ENCODE measurements at places on chromosomes 1 and 21.
A peak's percentile ranks its signal among the peaks of the same experiment; 100 is the strongest.

GRCh38 chr1:175090780-175091179, 23.1 kb downstream of the TNN start:
- DNase-seq, result no peak

- DNase-seq, result no peak
Observed at GRCh38 chr1:173717238-173717637, 2.5 kb downstream of the KLHL20 start.

GRCh38 chr1:1875932-1876331, 15.0 kb downstream of the GNB1 start:
- no peak for DNase-seq

- no peak for DNase-seq
Observed at GRCh38 chr1:109630898-109631512, 11.4 kb downstream of the AMPD2 start.

DNA sequence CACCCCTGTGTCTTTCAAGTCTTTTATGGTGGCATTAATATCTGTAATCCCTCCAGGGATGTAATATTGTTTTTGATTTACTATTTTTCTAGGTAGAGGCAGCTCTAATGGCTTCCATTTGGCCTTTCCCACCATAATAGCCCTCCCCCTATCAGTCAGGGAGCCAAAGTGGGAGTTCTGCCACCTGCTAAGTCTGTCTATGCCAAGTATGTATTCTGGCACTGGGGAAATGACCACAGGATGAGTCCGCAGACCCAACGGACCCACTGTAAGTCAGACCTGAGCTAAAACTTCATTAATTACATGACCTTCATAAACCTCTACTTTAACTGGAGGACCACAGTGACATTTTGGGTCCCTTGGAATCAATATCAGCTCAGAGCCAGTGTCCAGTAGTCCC, 77.1 kb downstream of the GBP6 start:
- no peak for DNase-seq

DNA sequence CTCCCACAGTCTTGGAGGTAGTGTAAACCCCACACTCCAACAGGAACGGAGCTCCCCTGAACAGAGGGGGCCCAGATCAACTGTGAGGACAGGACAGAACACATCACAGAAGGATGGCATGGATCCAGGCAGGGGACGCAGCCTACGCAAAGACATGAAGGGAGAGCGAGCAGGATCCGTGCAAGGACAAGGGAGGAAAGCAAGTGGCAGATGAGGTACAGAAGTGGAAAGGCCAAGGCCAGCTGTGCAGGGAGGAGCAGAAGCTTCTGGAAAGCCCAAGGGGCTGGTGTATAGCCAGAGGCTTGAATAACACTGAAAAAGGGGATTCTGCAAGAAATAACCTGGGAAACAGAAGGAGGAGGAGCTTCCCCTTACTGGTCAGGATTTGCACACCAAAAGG, 81.2 kb downstream of the SIPA1L2 start:
- DNase-seq, result no peak

DNA sequence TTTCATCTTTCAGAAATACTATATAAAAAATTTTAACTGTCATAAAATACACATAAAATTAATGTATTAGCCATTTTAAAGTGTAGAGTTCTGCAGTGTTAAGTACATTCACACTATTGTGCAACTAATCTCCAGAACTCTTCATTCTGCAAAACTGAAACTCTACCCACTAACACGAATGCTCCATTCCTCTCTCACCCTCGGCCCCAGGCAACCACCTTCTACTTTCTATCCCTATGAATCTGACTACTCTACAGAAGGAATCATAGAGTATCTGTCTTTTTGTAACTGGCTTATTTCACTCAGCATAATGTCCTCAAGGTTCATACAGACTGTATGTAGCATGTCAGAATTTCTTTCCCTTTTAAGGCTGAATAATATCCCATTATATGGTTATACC, 43.4 kb downstream of the LTN1 start:
- DNase-seq, result no peak

DNA sequence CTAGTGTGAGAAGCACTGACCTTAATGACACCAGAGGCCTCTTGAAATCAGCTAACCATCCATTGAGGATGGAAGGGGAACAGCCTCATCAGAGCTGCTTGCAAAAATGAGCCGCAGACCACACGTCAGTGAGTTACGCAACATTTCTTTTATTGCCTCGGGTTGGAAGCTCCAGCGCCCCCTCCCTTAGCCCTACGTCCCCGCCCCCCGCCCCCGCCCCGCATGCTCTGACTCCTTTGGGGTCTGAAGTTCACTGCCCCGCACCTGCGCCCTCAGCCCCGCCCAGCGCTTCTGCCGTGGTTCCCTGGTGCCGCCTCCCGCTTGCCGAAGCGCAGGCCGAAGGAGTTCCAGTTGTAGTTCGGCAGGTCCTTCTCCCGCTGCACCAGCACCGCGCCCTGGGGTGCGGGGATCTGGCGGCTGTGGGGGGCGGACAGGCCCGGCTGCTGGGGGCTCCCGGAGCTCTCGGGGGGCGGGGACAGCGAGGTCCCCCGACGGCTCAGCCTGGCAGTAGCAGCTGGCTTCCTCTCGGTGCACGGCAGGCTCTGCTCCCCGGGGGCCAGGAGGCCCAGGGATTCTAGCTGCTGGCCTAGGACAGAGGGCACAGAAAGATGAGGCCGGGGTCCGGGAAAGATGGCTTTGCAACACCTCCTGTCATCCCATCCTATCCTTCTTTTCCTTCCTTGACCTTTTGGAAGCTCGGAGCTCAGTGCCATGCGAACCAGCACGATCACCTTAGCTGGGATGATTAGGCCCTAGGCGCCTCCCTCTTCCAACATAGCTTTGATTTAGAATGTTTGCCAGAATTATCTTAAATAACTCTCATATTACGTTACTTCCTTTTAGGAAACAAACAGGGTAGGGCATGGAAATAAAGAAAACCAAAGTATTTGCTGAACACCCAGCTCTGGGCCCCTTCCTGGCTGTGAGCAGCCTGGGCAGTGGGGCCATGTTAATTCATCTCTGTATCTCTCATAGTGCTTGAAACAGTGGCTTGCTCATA, 5.8 kb downstream of the KISS1 start:
- no peak for DNase-seq

- no peak for DNase-seq
Observed at GRCh38 chr1:56389813-56390212, 189.6 kb downstream of the PLPP3 start.

- DNase-seq, result peak; percentile 87
Observed at GRCh38 chr1:26336477-26337205, 17.3 kb downstream of the CRYBG2 start.

GRCh38 chr1:51952638-51953037, 37.9 kb downstream of the RAB3B start:
- no peak for DNase-seq

GRCh38 chr1:230622151-230622550, 20.1 kb upstream of the COG2 start:
- no peak for DNase-seq

- DNase-seq, result no peak
Observed at GRCh38 chr1:223815020-223815853, 30.5 kb downstream of the TP53BP2 start.

DNA sequence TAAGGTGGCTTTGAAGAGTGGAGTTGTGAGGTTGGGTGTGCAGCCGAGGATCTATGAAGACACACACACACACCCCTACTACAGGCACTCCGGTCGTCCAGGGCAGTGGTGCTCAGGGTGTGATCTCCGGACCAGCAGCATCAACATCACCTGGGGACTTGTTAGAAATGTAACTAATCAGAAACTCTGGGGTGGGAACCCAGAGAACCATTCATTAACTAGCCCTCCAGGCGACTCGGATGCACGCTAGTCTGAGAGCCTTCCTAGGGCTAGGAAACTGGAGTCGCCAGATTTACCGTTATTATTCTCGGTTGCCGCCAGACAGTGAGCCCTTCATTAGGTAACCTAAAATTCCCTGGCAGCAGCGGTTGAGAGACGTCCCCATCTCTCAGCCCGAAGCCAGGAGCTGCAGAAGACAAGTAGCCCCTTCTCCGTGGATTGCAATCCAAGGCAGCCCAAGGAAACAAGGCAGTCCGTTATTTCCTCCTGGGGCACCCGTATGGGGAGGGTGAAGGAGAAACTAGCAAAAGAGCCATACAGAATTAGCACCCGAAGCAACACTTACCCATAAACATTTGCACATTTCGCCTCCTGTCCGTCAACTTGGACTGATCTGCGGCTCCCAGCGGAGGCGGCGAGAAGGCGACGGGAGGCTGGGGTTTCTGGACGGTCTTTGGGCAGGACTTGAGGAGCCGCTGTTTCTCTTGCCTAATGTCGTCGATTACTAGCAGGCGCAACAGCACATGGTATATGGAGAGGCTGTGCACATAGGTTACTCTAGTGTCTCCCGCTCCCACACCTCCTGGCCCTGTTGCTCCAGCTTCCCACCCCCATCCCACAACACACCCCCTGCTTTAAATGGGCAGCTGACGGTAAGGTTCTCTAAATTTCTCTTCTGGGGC, 2.9 kb upstream of the CCN1 start:
- DNase-seq, result no peak

DNA sequence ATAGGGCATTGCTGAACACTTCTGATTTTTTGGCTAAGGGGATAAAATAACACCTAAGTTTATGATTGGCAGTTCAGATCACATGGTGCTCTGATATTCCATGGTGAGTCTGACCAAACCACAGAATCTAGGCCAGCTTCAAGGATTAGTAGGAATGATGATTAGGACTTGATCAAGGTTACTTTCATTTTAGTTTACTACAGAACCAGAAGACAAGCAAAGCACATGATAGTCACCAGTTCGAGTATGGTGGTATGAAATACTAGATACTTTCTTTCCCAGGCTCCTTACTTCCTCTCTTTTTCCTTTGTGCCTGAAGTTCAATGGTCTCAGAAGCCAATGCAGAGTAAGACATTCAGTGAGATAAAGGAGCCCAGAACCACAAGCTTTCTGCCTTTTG, 26.6 kb downstream of the S100A10 start:
- no peak for DNase-seq

GRCh38 chr1:8461351-8462110, 143.6 kb downstream of the SLC45A1 start:
- DNase-seq, result no peak

- DNase-seq, result no peak
Observed at GRCh38 chr1:147216124-147216523, 9.0 kb downstream of the FMO5 start.

DNA sequence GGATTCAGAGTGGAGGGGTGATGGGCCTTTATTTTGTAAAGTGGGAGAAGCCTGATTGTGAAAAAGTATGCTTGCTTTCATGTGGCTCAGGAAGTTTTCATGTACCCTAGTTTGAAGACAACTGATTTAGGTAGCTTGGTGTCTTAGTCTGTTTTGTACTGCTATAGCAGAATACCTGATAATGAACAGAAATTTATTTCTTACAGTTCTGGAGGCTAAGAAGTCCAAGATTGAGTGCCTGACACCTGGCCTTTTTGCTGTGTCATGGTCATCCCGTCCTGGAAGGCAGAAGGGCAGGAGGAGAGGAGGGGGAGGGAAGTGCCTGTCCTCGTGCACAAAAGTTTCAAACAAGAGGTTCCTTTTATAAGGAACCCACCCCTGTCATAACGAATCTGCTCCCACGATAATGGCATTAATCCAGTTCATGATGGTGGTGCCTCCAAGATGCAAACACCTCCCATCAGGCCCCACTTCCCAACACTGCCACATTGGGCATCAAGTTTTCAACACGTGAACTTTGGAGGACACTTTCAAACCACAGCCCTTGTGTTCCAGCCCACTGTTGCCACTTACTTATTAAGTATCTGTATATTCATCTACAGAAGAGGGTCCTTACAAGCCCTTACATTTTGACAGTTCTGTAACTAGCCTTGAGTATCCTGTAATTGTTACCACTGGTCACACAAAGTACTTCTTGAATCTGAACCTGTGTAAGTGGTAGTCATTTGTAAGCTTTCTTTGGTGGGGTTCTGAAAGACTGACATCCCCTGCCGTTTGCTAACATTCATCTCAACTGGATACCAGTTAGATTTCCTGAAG, 9.5 kb downstream of the UCK2 start:
- no peak for DNase-seq

GRCh38 chr1:160800645-160801408, 4.9 kb downstream of the LY9 start:
- no peak for DNase-seq

- DNase-seq, result no peak
Observed at GRCh38 chr1:26579681-26580111, 50.1 kb downstream of the RPS6KA1 start.

DNA sequence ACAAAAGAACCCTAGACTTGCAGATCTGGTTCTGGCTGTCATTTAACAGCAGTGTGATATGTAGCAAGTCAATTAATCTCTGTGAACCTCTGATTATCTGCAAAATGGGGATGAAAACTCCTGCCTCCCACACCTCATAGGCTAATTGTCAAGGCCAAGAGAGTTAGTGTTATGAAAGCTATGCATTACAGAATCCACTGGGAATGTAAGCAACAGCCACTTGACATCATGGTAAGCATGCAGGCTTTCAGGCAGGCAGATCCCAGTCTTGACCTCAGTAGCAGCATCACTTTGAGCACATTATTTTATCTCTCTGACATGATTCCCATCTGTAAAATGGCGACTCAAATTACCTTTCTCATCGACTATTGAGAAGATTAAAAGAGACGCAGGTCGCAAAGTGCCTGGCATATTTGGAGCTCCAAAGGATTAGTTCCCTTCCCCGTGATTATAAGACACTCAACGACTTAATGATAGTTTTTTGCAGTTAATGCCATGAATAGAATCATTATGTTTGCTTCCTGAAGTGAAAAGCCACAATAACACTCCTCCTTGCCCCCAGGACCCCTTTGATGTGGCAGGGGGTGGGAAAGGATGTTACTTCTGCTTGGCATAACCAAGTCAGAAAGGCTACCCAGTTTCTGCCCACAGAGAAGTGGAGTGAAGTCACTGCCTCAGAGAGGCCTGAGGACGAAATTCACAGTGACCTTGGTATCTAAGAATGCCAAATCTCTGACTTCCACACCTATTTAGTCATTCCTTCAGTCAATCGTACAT, 273.0 kb upstream of the NFIA start:
- DNase-seq, result no peak

DNA sequence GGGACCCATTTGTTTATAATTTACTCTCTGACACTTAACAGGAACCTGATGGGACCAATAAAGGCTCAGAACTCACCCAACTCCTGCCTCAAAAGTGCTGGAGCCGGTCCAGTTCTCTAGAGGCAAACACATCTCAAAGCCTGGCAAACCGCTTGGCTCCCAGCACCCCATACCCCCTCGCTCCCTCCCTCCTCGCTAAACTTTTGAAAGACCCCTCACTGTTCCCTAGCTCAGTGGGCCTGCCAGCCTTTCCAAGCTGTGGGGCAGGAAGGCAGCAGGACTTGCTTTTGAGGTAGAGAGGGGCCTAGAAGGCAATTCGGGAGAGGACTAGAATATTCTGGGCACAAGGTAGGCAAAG, 40.2 kb downstream of the PAX7 start:
- DNase-seq, result no peak

- no peak for DNase-seq
Observed at GRCh38 chr1:217929213-217929885, 298.2 kb downstream of the SPATA17 start.
